ENCODE measurements at places on chromosomes 4 and X. TPM values are rescaled to one million over a fixed set of nuclear protein-coding genes. Genes with fewer than 3 reads are reported as not detected.

- H3K36me3 ChIP-seq: no peaks in the 10 kb centered on the region
- DNase-seq: no peak
- no peaks in the 10 kb centered on the region for H3K4me1 ChIP-seq
- no peaks in the 10 kb centered on the region for H3K27me3 ChIP-seq
Observed at GRCh38 chr4:118155516-118155915, 121.2 kb downstream of the NDST3 start.

- no peaks in the 10 kb centered on the region for H3K27me3 ChIP-seq
- no peaks in the 10 kb centered on the region for H3K36me3 ChIP-seq
- no peak for DNase-seq
Observed at GRCh38 chr4:105248613-105249012, 101.9 kb downstream of the TET2 start.

CCSER1 gene
- 73.3 TPM for total RNA-seq

GRCh38 chr4:155011163-155011780 lies 197.2 kb upstream of the NPY2R start:
- H3K4me1 ChIP-seq: no peaks in the 10 kb centered on the region
- H3K27ac ChIP-seq: no peak overlapping the region
- H3K27me3 ChIP-seq: no peaks in the 10 kb centered on the region
- no peak for DNase-seq

GRCh38 chrX:72314881-72315280 lies 9.2 kb upstream of the CITED1 start:
- H3K27ac ChIP-seq: no peak overlapping the region
- DNase-seq: no peak
- H3K36me3 ChIP-seq: no peaks in the 10 kb centered on the region
- H3K4me3 ChIP-seq: no peak overlapping the region
- peaks cover 56% of the 10 kb centered on the region for H3K27me3 ChIP-seq
